ENCODE measurements at places on chromosomes 4 and X. TPM values are rescaled to one million over a fixed set of nuclear protein-coding genes. Genes with fewer than 3 reads are reported as not detected.

Gene FGFR3
- total RNA-seq: 10.8 TPM

Gene SLC49A3
- 23.2 TPM for total RNA-seq

Gene UGT2B15
- total RNA-seq: not detected

Gene CNOT6L
- total RNA-seq: 43.5 TPM

Gene RGN
- total RNA-seq: 16.2 TPM

Gene FAT4
- total RNA-seq: 32.2 TPM

Gene TRIM60
- total RNA-seq: not detected

Gene RASL11B
- 0.52 TPM for total RNA-seq

Gene DEFB131A
- not detected for total RNA-seq

Gene ABLIM2
- 10.2 TPM for total RNA-seq

- H3K4me1 ChIP-seq: peaks cover 54% of the 10 kb centered on the region
- H3K36me3 ChIP-seq: no peaks in the 10 kb centered on the region
- H3K27ac ChIP-seq: no peak overlapping the region
- no peak for DNase-seq
Measured at GRCh38 chr4:184644553-184645307, 4.5 kb downstream of the CASP3 start.

- no peaks in the 10 kb centered on the region for H3K27me3 ChIP-seq
- DNase-seq: no peak
- H3K4me1 ChIP-seq: no peaks in the 10 kb centered on the region
- no peak overlapping the region for H3K4me3 ChIP-seq
- H3K27ac ChIP-seq: no peak overlapping the region
- no peaks in the 10 kb centered on the region for H3K36me3 ChIP-seq
Measured at GRCh38 chrX:145178268-145178667, 69.0 kb upstream of the SPANXN1 start.

DNA sequence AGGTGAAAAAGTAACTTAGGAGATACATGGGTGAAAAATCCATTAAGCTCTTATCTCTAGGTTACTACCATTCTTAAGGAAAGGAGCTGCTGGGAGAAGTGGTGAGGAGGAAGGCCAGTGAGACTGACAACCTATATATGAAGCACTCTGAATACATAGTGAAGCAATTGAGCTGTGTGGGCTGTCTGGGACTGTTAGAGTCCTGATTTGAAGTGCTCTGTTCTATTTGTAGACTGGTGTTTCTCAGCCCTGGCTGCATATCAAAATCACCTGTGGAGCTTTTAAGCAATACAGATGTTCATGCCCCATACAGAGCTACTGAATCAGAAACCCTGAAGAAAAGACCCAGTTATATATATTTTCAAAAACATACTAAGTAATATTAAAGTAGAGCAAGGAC is 3.9 kb downstream of the SERTM2 start:
- H3K4me1 ChIP-seq: no peaks in the 10 kb centered on the region
- no peak overlapping the region for H3K4me3 ChIP-seq
- DNase-seq: no peak

DNA sequence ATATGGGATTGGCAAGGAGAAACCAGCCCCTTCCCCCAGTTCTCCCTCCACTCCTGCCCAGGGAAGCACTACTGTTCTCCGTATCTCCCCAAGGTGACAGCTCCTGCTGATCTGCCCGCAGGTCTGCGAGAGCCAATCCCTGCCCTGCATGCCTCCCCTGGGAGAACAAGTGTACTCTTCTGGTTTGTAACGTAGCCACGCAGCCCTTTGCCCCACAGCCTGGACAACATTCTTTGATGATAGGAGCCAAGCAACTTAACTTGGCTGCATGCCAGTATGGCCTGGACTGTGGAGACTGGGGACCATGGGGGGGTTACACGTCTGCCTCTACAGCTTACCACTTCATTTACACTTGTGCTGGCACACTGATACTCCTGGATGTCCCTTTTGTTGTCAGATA is 2.0 kb downstream of the STBD1 start:
- no peak overlapping the region for H3K4me3 ChIP-seq
- peaks cover 46% of the 10 kb centered on the region for H3K4me1 ChIP-seq
- H3K27me3 ChIP-seq: no peaks in the 10 kb centered on the region
- no peak for DNase-seq
- H3K36me3 ChIP-seq: no peaks in the 10 kb centered on the region

- DNase-seq: peak; percentile 87
- H3K36me3 ChIP-seq: no peaks in the 10 kb centered on the region
- H3K27ac ChIP-seq: peak overlapping the region; percentile 33
- peaks cover 14% of the 10 kb centered on the region for H3K4me1 ChIP-seq
- peak overlapping the region; percentile 48 for H3K4me3 ChIP-seq
Measured at GRCh38 chr4:143558823-143559756, 45.6 kb downstream of the SMARCA5 start.

DNA sequence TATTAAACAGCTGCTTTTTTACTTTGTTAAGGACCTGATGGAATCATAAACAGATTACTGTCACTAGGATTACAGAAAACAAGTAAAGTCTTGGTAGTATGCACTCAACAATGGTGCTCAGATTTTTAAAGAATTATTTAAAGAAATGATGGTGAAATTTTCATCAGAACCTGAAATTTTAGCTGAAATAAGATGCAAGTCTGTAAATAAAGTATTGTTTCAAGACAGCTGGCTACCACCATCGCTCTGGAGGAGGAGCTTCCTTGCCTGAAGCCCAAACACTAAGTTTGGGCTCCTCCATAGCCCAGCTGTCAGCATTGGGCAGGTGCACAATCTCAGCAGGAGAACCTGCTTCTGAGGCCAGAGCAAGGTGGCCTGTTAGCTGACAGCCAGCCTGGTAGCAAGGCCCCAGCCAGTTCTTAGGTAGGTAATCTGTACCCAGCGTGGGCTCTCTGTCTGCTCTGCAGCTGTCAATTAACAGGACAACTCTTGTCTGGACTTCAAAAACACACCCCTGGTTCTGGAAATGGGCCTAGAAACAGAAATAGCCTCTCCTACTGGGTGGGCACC is 4.6 kb downstream of the GAB1 start:
- H3K4me3 ChIP-seq: no peak overlapping the region
- no peaks in the 10 kb centered on the region for H3K36me3 ChIP-seq
- no peak overlapping the region for H3K27ac ChIP-seq
- H3K27me3 ChIP-seq: peaks cover 10% of the 10 kb centered on the region
- peaks cover 14% of the 10 kb centered on the region for H3K4me1 ChIP-seq

DNA sequence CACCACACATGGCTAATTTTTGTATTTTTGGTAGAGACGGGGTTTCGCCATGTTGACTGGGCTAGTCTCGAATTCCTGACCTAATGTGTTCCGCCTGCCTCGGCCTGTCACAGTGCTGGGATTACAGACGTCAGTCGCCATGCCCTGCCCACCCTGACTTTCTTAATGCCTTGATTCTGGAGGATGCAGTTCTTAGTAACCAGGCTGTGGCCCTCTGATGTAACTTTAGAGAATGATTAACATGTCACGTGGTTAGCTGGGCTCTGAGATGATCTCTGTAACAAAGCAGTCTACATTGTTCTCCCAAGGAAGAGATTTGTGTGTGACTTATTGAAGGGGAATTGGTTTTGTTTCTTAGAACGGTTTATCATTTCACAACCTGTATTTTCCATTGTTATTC is 30.6 kb downstream of the ANK2 start:
- no peak overlapping the region for H3K27ac ChIP-seq
- no peaks in the 10 kb centered on the region for H3K36me3 ChIP-seq
- H3K4me3 ChIP-seq: no peak overlapping the region
- DNase-seq: no peak
- no peaks in the 10 kb centered on the region for H3K4me1 ChIP-seq

DNA sequence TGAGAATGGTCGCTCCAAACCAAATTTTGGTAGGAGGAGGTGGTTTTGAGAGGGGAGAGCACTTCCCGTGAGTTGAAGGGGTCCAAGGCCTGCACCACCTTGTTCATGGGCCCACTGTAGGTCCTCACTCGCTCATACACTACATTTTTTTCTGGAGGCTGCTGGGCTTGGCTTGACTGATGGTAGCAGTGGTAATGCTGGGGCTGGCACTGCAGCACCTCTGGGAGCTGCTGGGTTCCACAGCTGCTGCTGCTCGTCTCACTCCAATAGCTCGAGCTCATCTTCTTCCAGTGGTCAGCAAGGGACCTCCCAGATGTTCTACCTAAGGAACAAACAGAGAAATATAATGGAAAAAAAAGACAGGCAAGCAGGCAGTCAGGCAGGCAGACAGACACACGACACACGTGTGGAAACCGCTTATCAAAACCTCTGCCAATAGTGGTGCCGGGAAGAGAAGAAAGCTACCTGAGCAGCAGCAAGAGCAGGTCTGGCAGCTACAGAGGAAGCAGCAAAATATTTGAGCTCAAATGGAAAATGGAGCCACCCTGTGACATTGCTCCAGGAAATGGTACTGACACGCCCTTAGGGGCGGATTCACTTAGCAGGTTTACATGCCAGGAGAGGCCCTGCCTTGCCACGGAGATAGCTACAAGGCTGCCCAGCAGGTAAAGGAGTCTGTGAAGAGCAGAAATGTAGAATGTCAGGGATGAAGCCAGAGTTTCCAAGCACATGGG is at the start of gene POF1B:
TSS of gene POF1B (minus strand) at position 492 of the 734 bp plus-strand sequence. CDS start at position 281, 211 bp downstream.
- H3K27ac ChIP-seq: no peak within 1 kb of the TSS
- H3K4me1 ChIP-seq: no peaks in the 10 kb centered on the region

DNA sequence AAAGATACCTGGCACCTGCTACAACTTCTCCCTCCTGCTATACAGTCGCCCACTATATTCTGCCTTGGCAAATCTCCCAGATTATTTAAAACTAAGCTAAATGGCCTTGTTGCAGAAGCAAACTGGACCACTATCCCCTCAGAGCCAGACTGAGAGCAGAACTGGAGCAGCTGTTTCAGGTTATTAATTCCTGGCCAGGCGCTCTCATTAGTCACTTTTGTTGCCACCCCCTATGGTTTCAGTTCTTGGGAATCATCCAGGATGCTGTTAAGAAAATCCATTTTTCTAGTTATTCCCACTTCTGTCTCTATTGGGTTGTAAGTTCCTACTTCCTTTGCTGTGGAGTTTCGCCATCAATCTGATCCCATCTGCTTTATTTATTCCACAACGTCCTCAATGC is 30.1 kb downstream of the ADGRA3 start:
- no peaks in the 10 kb centered on the region for H3K27me3 ChIP-seq
- no peak for DNase-seq
- no peak overlapping the region for H3K4me3 ChIP-seq

DNA sequence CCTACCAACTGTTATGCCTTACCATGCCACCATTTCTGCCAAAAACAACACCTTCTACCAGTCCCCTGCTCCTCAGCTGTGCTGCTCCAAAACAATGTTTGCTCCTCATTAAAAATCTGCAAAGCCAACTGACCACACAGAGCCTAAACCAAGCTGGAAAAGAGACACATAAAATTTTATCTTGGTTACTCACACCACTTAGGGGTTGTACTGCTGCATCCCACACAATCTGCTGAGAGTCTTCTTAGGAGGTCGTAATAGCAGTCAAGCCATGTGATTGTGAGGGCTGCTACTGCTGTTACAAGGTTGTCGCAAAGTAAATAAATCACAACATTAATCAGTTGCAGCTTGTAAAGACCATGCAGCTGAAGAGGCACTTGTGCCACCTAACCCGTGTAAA is 607.4 kb upstream of the FAM241A start:
- H3K27ac ChIP-seq: no peak overlapping the region
- H3K36me3 ChIP-seq: no peaks in the 10 kb centered on the region
- H3K4me3 ChIP-seq: no peak overlapping the region
- no peaks in the 10 kb centered on the region for H3K27me3 ChIP-seq
- H3K4me1 ChIP-seq: no peaks in the 10 kb centered on the region

- DNase-seq: no peak
- no peaks in the 10 kb centered on the region for H3K36me3 ChIP-seq
- H3K4me3 ChIP-seq: no peak overlapping the region
- no peak overlapping the region for H3K27ac ChIP-seq
- no peaks in the 10 kb centered on the region for H3K27me3 ChIP-seq
Measured at GRCh38 chr4:25702848-25703247, 47.2 kb downstream of the SLC34A2 start.

- H3K27ac ChIP-seq: no peak overlapping the region
- no peaks in the 10 kb centered on the region for H3K27me3 ChIP-seq
- no peaks in the 10 kb centered on the region for H3K36me3 ChIP-seq
- no peak overlapping the region for H3K4me3 ChIP-seq
- no peak for DNase-seq
Measured at GRCh38 chr4:152240232-152240631, 295.7 kb downstream of the FBXW7 start.

DNA sequence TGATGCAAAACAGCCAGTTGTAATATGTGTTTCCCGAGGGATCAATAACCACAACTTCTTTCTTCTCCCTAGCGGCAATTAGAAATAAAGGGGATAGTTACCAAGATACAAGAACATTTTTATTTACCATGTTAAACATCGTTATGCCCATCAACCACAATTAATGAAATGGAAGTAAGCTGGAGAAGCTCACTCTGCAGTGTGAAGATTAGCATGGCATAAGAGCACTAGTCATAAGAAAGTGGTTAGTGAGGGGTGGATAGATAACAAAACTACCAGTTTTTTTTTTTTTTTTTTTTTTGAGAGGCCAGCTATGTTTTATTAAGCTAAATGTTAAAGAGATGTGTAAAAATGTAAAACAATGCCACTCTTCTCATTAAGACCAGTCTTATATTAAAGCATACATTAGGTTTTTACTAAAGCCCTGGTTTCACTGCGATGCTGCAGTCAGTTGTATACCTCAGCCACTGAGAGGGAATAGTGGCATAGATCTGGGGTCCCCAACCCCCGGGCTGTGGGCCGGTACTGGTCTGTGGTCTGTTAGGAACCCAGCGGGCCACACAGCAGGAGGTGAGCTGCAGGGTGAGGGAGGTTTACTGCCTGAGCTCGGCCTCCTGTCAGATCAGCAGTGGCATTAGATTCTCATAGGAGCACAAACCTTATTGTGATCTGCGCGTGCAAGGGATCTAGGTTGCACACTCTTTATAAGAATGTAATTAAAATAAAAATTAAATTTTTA is 27.9 kb upstream of the NFXL1 start:
- no peak overlapping the region for H3K27ac ChIP-seq
- DNase-seq: no peak

- H3K27me3 ChIP-seq: no peaks in the 10 kb centered on the region
- H3K36me3 ChIP-seq: no peaks in the 10 kb centered on the region
- no peak overlapping the region for H3K4me3 ChIP-seq
Measured at GRCh38 chr4:162229670-162230069, 65.9 kb upstream of the FSTL5 start.

DNA sequence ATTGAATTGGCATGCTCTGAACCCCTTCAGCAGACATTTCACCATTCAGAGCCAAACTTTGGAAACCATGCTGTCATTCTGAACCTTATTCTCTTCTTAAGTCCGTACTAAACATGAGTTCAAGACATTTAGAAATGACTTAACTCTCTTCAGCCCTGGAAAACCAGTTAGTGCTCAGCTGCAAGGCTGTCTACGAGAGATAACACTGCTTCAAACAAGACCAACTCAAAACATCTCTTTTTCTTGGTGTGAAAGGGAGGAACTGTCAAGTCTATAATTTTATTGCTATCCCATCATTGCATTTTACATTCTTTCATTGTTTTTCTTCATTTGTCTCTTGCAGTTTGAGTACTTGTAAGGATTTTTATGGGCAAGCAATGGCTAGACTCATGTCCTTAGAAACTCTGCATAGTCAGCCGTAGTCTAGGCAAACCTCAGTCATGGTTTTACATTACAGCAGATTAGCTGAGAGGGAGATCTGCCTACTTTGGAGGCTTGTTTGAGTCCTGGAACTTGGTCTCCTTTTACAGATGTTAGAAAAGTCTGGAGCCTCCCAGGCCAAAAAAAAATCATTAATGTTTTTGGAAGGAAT is 120.6 kb upstream of the JADE1 start:
- H3K4me1 ChIP-seq: no peaks in the 10 kb centered on the region
- no peak overlapping the region for H3K27ac ChIP-seq
- no peaks in the 10 kb centered on the region for H3K27me3 ChIP-seq
- H3K4me3 ChIP-seq: no peak overlapping the region
